ENCODE measurements at places on chromosomes 12 and 14.

- no peak for DNase-seq
These were observed 94.4 kb downstream of the DICER1 start for GRCh38 chr14:95062946-95063345.

DNA sequence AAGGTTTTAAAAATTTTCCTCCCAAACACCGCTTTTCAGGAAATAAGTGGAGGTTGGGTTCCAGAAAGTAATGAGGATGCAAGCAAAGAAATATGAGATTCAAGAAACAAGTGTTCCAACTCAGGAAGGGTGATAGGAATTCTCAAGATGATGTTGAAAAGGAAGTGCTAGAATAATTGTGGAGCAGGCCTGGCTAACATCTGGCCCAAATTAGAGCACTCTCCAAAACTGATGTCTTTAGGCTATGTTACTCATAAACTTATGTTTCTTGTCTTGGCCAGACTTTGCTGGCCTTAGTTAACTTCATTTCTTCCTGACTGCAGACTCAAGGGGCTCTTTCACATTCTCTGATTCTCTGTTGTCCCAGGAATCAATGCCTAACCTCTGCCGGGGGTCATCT is 116.3 kb downstream of the TMTC3 start:
- DNase-seq: no peak

- peak; percentile 39 for DNase-seq
These were observed 40.4 kb downstream of the SETD3 start for GRCh38 chr14:99440278-99440677.

GRCh38 chr12:13088496-13088895 is 15.0 kb downstream of the GSG1 start:
- no peak for DNase-seq

GRCh38 chr12:46442239-46442638 is 69.7 kb upstream of the SLC38A2 start:
- peak; percentile 63 for DNase-seq

DNA sequence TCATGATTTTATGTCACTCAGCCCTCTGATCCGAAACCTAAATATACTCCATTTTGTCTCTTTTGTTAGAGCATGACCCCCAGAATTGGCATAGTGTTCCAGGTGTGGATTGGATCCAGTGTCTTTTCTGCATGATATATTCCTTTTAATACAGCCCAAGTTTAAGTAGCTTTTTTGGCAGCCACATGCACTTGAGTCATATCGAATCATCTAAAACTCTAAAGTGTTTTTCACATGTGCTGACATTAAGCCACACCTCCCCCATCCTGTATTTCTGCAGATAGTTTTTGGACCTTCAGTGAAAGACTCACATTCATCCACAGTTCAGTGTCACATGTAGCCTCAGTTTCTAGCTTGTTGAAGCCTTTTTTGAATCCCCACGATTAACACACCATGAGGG is 30.6 kb downstream of the BORCS5 start:
- DNase-seq: no peak

DNA sequence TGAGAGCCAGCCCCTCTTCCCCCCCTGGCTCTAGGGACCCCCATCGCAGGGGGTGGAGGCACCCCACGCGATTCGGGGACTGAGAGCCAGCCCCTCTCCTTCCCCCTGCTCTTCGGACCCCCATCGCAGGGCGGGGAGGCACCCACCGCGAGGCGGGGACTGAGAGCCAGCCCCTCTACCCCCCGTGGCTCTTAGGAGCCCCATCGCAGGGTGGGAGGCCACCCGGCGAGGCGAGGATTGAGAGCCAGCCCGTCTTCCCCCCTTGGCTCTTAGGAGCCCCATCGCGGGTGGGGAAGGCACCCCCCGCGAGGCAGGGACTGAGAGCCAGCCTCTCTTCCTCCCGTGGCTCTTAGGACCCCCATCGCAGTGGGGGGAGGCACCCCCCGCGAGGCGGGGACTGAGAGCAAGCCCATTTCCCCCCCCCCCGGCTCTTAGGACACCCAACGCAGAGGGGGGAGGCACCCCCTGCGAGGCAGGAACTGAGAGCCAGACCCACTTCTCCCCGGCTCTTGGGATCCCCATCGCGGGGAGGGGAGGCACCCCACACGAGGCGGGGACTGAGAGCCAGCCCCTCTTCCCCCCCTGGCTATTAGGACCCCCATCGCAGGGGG is 45.6 kb downstream of the DDX11 start:
- DNase-seq: no peak

GRCh38 chr14:88196116-88196890 is 126.8 kb downstream of the KCNK10 start:
- no peak for DNase-seq

Data from islet precursor cell (in vitro differentiated cells).